SW480 (cell line): ENCODE measurements at places on chromosomes 12 and 14.

- DNase-seq = no peak
Observed at GRCh38 chr12:13252024-13252423, 55.5 kb downstream of the EMP1 start.

DNA sequence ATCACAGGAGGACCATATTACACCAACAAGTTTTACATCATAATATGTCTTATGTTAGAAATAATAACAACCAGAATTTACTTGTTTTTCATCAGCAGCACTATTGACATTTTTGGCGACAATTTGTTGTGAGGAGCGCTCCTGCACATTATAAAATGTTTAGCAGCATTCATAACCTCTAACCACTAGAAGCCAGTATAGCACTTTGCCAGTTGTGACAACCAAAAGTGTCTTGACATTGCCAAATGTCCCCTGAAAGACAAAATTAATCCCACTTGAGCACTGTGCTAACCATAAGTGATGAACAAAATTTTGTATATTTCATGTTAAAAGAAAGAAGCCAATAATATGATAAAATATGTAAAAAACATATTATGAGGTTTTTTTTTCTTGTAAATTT lies 356.9 kb upstream of the LMO3 start:
- DNase-seq = no peak

DNA sequence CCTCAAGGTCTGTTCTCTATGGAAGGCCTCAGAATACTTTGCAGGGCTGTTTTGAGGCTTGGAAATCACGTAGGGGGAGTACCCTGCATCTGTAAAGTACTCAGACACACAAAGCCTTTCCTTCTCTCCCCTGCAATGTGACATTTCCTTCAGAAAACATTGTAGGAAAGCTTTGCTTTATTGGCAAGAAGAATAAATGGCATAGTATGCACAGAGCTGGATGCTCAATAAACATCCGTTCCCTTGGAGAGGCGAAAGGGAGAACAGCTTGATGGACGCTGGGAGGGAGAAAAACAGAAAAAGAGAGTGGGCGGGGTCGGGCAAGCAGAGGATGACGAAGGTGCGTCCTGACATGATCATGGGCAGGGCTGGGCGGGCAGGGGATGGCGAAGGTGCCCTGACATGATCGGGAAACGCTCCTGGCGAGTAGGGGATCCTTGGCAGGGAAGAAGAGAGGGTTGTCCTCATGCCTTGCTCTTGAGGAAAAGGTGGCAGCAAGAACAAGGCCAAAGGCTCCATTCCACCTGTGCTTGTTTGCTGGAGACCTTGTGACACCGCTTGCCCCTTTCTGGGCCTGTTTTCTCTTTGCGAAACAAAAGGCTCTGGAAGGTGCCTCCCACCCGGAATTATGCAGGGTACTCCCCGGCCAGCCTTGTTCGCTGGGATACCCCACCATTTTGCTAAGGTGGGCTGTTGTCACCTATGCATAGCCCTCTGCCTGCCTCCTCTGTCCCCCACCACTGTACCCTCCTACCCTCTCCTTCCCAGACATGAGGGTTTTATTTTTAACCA lies 21.1 kb downstream of the IRF2BPL start:
- DNase-seq = no peak

DNA sequence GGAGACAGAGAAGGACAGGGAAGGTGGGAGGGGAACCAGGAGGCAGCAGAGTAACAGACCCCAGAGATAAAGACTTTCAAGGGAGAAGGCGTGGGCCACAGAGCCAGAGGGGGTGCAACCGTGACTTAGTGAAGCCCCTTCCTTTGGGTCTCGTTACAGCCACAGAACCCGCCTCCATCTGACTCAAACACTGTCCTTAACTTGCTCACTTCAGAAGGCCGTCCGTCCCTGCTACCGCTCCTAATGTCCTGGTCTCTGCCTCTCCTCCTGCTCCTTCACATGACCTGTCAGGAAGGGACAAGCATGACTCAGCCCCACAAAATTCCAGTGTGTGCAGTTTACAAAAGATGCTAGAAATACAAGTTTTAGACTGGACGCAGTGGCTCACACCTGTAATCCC lies 18.0 kb downstream of the RIMBP2 start:
- peak; percentile 6 for DNase-seq

- no peak for DNase-seq
Observed at GRCh38 chr12:48336564-48336963, 14.2 kb downstream of the ZNF641 start.

- no peak for DNase-seq
Observed at GRCh38 chr12:55549302-55549701, at the start of gene OR6C4. TSS of gene OR6C4 (plus strand) at chr12:55549602. CDS start at chr12:55551227, 1,625 bp downstream.

DNA sequence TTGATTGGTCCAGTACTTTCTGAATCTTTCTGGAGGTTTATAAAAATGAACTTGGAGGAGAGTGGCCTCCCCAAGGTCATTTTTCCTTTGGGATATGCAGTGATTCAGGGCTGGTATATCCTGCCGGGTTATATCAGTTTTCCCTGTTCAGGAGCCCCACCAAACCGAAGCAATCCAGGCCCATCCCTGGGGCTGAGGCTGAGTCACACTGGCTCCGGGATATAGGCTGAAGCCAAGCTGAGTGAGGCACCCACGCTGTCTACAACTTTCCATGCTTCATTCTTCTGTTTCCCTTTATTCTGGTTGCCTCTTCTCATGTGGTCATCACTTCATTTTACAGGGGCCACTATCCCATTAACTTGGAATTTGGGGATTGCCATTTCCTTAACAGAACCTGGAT lies 3.4 kb downstream of the SSPN start:
- no peak for DNase-seq

GRCh38 chr12:95700316-95700785 lies 90.2 kb downstream of the NTN4 start:
- no peak for DNase-seq

DNA sequence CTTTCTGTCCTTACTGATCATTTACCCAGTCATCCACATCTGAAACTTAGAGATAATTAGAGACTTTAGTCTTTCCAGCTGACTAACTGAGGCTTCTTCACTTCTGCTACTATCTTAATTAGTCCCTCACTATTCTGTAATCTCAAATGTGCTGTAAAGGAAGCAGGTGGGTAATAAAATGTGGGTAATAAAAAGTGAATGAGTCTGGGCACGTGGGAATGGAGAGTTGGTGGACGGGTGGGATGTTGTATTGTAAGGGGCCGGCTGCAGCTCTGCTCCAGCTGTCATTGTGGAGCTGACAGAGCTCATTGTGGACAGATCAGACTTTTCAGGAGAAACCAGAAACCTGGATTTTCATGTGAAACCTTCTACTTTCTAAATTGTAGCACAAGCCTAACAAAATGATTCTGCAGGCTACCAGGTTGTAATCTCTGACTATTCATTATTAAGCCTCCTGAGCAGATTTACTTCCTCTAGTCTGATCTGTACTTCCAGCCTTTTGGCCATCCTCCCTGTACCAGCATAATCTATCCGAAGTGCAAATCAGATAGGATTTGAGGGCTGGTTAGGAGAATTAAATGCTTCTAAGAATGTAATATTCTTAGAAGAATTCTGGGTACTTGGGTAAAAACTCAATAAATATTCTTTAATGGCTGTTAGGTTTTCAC lies 42.0 kb upstream of the BMAL2 start:
- DNase-seq = no peak

GRCh38 chr12:47071241-47071852 lies 8.1 kb upstream of the PCED1B start:
- peak; percentile 38 for DNase-seq

GRCh38 chr12:63876980-63877379 lies 32.5 kb downstream of the SRGAP1 start:
- DNase-seq = no peak

DNA sequence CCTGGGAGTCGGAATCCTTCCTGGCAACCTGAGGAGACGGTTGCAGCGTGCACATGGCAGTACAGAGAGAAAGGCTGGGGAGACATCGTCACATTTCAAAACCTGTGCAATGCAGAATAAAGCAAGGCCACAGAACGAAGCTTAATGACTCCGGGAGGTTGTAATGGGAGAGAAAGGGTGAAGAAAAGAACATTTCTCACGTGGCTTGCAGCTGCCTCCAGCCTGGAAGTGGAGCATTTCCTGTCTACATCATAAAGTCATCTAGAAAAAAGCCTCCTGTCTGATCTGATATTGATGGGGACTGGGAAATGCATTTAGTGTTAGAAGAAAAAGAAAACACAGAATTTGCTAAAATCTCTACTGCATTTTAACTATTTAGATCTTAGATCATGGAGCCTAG lies 209.3 kb downstream of the TMEM132C start:
- DNase-seq = no peak

GRCh38 chr12:13074396-13075117 lies 28.9 kb downstream of the GSG1 start:
- no peak for DNase-seq

DNA sequence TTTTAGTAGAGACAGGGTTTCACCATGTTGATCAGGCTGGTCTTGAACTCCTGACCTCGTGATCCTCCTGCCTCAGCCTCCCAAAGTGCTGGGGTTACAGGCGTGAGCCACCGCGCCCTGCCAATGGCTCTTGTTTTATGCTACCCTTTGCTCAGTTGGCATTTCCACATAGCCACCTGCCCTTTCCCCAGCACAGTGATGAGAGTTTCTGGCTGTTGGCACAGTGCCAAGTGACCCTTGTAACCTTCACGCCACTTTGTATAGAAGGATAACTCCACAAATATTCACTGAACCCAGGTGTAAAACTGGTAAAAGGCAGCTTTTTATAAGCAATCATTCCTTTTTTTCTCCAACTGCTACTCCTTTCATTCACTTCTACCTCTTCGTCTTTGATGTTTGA lies 18.5 kb upstream of the CCDC175 start:
- peak; percentile 2 for DNase-seq

DNA sequence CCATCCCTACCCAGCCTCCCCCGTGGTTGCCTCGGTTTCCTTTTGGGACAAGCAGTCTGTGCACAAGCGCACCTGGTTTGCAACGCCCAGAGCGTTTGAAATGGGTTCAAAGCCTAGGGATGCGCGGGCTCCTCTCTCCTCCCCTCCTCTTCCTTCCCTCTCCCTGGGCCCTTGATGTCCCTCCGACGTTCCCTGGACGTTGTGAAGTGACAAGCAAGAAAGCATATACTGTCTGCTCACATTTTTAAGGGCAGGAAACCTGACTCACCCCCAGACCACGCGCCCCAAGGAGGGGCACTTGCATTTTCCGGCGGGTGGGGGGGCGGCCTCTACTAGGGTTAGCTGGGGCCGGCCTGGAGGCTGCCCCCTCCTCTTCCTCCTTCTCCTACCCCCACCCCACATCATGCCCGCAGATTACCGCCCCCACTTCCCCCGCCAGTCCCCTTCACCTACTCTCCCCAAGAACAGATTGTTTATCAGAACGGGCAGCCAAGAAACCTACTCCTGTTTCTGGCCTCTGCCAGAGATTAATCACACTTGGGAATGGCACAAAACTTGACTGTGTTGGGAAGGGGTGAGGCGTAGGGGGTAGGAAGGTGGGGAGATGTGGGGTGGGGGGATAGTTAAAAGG lies 9.5 kb upstream of the IRF2BPL start:
- DNase-seq = no peak

DNA sequence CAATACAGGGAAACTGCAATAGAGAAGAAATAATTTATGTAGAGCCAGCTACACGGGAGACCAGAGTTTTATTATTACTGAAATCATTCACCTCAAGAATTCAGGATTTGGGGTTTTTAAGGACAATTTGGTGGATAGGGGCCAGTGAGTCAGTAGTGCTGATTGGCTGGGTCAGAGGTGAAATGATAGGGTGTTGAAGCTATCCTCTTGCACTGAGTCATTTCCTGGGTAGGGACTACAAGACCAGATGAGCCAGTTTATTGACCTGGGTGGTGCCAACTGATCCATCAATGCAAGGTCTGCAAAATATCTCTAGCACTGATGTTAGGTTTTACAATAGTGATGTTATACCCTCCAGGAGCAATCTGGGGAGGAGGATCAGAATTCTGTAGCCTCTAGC lies 486.3 kb downstream of the LRIG3 start:
- no peak for DNase-seq

DNA sequence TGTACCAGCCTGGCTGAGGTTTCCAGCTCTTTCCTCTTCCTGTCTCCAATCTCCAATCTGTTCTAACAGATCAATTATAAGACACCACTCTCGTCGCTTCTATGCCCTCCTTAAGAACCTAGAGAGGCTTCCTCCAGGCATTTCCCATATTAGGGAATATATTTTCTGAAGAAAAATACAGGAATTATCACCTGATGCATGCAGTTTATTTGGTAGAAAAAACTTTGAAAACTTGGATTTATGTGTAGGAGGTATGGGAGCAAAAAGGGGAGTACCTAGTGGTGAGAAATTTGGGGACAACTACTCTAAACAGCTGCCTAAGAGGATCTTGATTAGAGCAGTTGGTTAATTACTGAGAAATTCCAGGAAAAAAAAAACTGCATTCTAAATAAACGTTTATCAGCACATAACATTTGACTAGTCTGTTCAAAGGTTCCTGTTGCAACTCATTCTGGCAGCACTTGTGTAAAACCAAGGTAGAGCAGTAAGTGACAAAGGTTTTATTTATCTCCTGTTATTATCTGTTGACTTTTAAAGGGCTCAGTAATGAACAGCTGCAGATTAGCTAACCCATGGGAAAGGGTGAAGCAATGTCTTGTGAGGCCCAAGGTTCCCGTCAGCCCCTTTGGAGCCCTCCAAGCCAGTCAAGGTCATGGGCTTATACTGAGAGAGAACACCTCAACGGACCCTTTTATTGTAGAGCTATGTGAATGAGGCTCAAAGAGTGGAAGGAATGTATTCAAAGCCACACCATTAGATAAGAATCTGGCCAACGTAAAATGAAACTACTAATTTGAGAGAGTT lies 36.4 kb upstream of the NR1H4 start:
- no peak for DNase-seq

DNA sequence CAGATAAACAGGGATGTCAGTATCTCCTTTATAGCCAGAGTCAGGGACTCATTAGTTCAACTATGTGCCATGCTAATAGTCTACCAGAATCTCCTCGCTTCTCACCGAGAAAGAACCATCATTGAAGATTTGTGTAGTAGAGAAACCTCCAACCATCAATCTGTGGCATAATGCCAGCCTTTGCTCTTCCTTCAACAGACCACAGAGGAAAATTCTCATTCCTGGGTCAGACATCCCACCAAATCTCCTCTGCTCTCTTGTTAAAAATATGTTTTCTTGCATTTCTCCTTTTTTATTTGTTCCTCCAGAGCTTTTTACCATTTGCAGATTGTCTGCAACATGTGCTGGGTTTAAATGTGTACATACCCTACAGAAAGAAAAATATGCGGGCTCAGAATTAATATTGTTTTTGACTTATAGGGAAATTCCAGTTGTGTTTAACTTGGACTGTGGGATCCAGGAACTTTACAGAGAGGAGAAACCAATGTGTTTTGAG lies 64.9 kb downstream of the LLPH start:
- DNase-seq = no peak
